ENCODE measurements at places on chromosomes 2 and 18.

GRCh38 chr2:9800975-9801726 is 42.1 kb upstream of the TAF1B start:
- DNase-seq: no peak

GRCh38 chr18:42914476-42914875 is 201.0 kb downstream of the RIT2 start:
- no peak for DNase-seq

DNA sequence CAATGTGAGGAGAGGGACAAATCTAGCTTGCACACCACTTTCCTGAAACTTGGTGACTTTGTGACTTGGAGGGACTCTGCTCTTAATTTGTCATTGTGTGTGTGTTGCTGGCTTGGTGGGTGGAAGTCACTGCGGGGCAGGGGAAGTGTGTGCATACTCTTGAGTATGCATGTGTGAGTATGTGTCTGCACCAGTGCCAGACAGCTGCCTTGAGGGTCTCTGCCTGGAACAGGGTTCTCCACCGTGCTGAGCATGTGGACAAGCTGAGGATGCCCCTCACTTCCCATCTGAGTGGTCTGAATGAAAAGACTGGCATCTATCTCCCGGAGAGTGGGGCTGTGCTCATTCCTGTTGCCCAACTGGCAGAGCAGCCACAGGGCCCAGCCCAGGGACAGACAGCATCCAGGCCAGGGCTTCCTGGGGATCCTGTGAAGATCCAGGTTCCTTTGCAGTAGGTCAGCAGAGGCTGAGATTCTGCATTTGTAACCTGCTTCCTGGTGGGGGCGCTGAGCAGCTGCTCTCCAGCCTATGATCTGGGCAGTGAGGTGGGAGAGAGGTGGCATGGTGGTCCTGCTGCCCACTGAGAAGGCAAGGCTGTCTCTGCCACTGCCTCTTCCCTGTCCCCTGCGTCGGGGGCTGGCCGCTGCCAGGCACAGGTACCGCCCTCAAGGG is 138.9 kb upstream of the HAAO start:
- DNase-seq: no peak

GRCh38 chr2:2503864-2504418 is 172.9 kb upstream of the MYT1L start:
- DNase-seq: no peak

DNA sequence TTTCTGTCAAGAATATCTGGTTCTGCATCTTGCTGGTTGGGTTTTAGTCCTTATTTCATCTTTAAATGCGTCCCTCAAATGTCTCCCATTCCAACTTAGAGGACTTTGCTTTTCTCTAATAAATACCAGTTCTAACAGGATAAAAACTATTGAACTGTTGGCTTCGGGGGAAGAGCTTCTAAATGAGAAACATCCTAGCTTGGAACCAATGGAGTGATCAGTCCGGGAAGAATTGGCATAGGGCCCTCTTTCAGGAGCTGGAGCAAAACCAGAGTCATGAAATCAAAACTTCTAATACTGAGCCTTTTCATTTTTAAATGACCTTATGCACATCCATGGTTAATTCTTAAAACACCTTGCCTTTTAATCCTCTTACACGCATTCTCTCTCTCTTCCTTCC is 401.6 kb upstream of the SMIM21 start:
- DNase-seq: no peak

- peak; percentile 61 for DNase-seq
Measured at GRCh38 chr2:149561309-149561926, 26.2 kb downstream of the MMADHC start.

DNA sequence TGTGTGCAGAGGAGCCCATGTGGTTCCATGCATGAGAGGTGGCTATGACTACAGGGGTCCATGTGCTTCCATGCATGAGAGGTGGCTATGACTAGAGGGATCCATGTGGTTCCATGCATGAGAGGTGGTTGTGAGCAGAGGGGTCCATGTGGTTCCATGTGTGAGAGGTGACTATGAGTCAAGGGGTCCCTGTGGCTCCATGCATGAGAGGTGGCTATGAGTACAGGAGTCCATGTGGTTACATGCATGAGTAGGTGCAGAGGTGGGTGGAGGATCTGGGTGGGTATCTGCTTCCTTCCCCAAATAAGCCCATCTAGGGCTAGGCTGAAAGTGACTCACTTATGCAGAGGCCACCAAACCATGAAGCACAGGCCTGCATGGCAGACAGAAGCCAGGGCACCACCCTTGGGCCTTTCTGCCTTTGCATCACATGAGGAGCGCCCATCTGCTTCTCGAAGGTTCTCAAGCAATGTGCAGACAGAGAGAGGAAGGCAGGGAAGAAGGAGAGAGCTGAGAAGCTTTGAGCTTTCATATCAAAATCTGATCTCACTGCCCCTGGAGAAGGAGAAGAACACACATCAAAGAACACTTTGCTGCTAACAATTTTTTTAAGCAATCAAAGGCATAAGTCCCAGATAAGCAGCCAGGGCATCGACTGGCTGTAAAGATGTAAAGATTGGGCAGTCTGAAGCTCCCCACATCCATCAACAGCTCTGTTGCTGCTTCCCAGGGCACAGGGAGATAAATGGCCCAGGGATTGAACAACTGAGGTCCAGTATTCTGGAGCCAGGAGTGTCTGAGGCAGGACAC is 137.6 kb downstream of the TNS1 start:
- DNase-seq: no peak

GRCh38 chr2:73494031-73494430 is 108.4 kb downstream of the ALMS1 start:
- no peak for DNase-seq

- DNase-seq: no peak
Measured at GRCh38 chr2:115122701-115123100, 680.3 kb downstream of the DPP10 start.

GRCh38 chr2:7075834-7076233 is 158.6 kb downstream of the RNF144A start:
- DNase-seq: no peak

DNA sequence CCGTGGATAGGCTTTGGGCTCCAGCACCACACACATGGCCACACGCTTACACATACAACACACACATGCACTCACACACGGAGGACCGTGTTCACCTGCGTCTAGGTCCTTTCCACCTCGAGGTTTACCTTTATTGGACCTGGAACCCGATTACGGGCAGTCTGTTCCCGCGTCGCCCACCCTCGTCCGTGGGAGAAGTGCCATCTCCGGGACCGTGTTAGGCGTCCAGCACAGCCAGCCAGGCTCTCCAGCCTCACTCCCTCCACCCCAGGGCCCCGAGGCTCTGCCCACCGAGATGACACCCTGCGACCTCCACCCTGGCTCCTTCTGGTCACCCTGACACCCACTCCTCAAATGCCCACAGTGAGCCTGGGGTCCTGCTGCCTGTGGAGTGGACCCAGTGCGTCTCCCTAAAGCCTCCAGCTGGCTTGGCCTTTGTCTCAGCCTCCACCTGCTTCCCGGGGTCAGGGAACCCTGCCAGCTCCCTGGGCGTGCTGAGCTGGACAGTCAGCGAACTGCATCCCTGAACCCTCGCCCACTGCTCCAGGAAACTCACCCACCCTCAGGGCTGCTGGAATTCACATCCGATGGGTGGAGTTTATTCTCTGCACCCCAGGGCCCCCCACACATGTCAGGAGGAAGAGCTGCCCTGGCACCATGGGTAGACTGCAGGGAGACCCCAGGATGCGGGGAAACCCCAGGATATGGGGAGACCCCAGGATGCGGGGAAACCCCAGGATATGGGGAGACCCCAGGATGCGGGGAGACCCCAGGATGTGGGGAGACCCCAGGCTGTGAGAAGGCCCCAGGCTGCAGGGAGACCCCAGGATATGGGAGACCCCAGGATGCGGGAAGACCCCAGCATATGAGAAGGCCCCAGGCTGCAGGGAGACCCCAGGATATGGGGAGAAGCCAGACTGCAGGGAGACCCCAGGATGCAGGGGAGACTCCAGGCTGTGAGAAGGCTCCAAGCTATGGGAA is 33.0 kb downstream of the ADI1 start:
- no peak for DNase-seq

DNA sequence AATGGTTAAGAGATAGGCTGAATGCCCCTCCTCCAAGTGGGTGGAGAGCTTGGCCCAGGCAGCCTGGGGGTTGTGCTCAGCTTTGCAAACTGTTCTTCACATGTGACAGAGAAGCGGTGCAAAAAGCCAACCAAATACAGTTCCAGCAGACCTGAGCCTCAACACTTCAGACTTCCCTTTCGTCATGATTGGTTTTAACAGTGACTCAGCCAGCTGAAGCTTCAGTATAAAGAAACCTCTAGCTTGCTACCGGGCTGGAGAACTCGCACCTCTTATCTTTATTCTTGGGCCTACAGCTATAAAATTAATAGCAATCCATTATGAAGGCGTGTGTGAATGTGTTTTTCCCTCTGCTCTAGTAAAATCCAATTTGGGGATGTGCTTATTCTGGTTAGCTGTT is 20.0 kb downstream of the SETBP1 start:
- DNase-seq: no peak

- DNase-seq: no peak
Measured at GRCh38 chr18:45954070-45954934, 12.8 kb downstream of the EPG5 start.

- no peak for DNase-seq
Measured at GRCh38 chr2:59083075-59083828, 842.1 kb upstream of the FANCL start.

GRCh38 chr2:160609346-160609745 is 115.7 kb upstream of the RBMS1 start:
- no peak for DNase-seq

DNA sequence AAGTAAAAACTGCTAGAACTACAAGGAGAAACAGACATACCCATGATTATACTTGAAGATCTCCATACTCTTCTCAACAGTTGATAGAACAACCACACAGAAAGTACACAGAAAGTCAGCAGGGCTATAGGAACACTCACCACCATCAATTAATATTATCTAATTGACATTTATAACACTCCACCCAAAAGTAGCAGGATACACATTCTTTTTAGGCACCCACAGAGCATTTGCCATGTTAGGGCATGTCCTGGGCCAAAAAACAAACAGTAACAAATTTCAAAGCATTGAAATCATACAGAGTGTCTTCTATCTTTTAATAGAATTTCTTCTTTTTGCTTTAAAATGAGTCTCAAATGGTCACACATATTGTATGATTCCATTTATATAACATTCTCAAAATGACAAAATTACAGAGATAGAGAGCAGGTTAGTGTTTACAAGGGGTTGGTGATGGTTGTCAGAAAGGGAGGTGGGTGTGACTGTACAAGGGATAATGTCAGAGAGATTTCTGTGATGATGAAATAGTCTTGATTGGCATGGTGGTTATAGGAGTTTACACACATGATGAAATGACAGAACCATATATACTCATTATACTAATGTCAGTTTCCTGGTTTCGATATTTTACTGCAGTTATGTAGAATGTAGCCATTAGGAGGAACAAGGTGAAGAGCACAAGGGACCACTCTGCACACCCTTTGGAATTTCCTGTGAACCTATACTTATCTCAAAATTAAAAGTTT is 82.8 kb downstream of the NCK2 start:
- no peak for DNase-seq

DNA sequence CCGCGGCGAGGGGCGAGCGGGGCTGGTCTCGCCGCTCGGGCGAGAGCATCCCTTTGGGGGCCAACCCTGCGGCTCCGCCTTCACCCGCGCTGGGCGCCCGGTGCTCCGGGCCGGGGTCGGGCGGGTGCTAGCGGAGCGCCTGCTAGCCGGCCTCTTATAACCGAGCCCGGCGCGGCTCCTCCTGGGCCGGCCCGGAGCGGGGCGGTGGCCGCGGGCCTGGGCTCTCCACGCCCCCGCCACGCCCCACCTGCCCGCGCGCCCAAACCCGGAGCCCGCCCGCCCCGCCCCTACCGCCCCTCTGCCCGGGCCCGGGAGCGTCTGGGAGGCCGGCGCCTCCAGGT is at the start of gene FOXI3:
FOXI3 (minus strand) TSS at position 129 of the 341 bp plus-strand sequence. CDS start 158 bp downstream, outside the sequence.
- DNase-seq: peak; percentile 76

GRCh38 chr2:135942936-135943688 is 42.3 kb downstream of the DARS1 start:
- DNase-seq: no peak

DNA sequence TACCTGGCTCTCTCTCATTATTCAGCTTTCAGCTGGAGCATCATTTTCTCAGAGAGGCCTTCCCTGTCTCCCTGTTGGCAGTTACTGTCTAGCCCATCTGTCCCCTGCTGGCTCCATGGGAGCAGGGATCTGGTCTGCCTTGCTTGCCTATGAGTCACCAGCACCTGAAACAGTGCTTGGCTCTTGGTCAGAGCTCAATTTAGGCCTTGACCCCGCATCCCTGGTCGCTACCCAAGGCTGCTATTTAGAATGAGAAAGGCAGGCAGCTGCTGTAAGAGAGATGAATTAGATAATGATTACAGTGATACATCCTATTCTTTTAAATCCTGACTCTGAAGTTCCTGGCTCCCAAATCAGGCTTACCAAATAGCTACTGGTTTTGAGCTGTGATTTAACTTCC is 32.9 kb downstream of the KCNE4 start:
- DNase-seq: no peak

GRCh38 chr2:108377815-108378630 is at the start of gene SULT1C4:
SULT1C4 (plus strand) TSS chr2:108377954; CDS start chr2:108378338, 384 bp downstream.
- DNase-seq: no peak

DNA sequence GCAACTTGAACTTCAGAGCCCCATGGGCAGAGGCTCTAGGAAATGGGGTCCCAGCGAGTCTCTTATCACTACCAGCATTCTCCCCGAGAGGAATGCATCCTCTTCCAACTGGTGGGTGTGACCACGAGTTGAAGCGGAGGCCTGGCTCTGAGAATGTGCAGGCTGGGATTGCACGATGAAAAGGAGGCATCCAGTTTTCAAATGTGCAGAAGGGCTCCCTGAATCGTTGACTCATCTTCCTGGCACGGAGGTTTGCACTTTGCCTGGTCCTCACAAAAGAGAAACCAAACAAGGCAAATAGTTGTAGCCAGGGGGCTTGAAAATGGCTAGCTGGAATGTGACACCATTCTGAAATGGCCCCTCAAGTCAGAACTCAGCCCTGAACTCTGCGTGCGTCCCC is 216.7 kb downstream of the GLI2 start:
- no peak for DNase-seq

DNA sequence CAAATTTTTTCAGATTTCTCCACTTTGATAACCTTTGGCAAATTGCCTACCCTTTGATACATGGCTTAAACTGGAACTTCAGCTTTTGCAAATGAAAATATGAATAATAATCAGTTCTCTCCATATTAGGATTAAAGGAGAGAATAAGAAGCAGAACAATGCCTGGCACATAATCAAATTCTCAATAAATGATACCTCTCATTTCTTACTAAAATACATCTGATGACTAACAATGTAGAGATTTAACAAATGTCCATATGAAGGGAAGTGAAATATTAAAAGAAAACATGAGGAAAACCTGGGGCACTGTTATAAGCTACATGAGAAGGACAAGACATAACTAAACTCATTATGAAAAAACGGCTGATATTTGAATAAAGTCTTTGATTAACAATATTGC is 1103.6 kb downstream of the LRP1B start:
- DNase-seq: no peak

DNA sequence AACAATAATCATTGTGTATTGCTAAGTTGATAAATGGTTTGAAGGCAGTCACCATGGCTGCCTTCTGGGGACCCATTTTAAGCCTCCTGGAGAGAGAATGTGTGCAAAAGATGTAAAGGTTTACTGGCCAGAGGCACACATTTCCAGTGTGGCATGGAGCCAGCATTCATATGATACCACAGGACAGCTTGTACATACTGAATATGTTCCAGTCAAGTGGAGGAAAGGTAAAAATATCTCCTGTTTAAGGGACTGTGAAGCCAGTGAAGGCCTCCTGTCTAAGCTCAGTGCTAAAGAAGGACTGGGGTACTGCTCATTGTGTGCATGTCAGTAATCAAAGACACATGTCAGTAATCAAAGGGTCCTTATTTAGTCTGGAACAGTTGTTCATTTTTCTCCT is 119.2 kb downstream of the BABAM2 start:
- DNase-seq: peak; percentile 9

Data from NCI-H345 (cell line).